ENCODE measurements at places on chromosomes 6 and 20.

DNA sequence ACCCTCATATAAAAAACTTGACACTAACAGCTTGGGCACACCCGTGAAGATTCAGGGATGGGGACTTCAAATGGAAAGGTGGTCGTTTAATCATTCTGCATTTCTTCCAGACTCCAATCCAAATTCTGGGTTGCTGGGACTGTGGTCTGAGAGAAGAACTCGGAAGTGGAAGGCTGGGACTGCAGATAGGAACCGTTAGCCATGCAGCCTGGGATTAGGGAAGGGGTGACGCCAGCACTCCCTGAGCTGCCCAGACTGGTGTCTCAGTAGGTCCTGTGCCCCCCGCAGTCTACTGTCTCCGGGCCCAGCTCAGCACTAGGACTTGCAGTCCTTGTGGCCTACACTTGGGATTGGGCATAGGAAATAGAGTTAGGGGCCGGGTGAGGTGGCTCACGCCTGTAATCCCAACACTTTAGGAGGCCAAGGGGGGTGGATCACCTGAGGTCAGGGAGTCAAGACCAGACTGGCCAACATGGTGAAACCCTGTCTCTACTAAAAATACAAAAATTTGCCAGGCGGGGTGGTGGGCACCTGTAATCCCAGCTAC is 511 bp upstream of the CLIC1 start:
- no peak for DNase-seq

- no peak for DNase-seq
Observed at GRCh38 chr6:25582101-25582500, 69.9 kb upstream of the SCGN start.

DNA sequence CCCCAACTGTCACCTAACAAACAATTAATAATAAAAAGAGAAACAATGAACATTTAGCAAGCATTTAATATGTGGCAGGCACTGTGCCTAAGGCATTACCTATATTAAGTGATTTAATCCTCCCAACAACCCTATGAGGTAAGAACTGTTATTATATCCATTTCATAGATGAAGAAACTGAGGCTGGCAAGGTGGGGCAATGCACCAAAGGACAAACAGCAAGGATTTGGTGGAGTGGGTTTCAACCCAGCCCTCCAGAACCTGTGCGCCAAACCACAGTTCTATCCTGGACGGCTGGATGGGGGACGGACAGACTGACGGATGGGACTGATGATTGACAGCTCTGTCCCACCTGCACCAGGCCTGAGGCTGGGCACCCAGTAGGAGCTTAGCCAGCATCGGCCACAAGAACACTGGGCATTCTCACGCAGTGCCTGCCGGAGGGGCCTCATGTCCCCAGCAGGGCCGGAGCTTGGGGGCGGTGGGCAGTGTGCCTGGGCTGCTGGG is 24.6 kb downstream of the NOL4L start:
- no peak for DNase-seq

GRCh38 chr20:61960836-61961235 is 104.8 kb downstream of the TAF4 start:
- DNase-seq: no peak

- DNase-seq: no peak
Observed at GRCh38 chr6:55023230-55023629, 151.1 kb upstream of the HCRTR2 start.

- DNase-seq: no peak
Observed at GRCh38 chr6:21559238-21559637, 34.3 kb upstream of the SOX4 start.

DNA sequence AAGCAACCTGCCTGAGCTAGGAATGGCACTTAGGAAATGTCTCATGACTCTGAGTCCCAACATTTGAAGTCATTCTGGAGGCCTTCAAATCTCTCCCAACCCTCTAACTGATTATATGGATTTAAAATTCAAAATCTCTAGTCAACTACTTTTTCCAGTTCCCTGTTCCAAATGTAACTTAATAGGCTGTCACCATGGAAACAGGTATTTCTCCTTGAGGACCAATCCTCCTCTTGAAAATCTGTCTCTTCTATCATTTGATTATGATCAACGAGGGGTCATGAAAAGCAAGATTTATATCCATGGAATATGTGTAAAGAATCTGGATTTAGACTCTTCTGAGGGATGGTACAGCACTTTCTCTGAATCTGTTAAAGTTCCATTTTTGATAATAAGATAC is 127.3 kb upstream of the DTNBP1 start:
- DNase-seq: no peak

DNA sequence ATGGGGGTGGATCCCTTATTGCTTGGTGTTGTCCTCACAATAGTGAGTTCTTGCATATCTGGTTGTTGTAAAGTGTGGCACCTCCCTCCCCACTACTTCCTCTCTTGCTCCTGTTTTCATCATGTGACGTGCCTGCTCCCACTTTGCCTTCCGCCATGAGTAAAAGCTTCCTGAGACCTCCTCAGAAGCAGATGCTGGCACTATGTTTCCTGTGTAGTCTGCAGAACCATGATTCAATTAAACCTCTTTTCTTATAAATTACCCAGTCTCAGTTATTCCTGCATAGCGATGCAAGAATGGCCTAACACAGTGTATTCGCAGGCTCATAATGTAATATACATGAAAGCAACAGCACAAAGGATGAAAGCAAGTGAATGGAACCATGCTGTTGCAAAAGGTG is 28.4 kb upstream of the ANKRD60 start:
- DNase-seq: no peak

All from stimulated activated CD8-positive, alpha-beta memory T cell treated with anti-CD3 and anti-CD28 coated beads, Interleukin-15, amount 100 ng/mL, for 24 hours (primary cell).